ENCODE measurements at places on chromosomes 6 and 20. TPM values are rescaled to one million over a fixed set of nuclear protein-coding genes. Genes with fewer than 3 reads are reported as not detected.

Gene METTL24
- total RNA-seq: 6.6 TPM

Gene OPN5
- total RNA-seq: not detected

- DNase-seq: no peak
These were observed 600.4 kb downstream of the HTR1B start for GRCh38 chr6:76862936-76863335.

Gene ENPP1
- total RNA-seq: 14.7 TPM

Gene VGLL2
- total RNA-seq: not detected

Measured in vagina (tissue), 2 donors.